Activated CD8-positive, alpha-beta memory T cell treated with anti-CD3 and anti-CD28 coated beads, Interleukin-2, amount 10 ng/mL, durations not matched to agents 7 days and 5 days (primary cell): ENCODE measurements at places on chromosomes 16 and 17. TPM values are rescaled to one million over a fixed set of nuclear protein-coding genes. Genes with fewer than 3 reads are reported as not detected.

- no peak for DNase-seq
These were observed 207.1 kb downstream of the ZFHX3 start for GRCh38 chr16:72840631-72841381.

THRA gene
- total RNA-seq = 5.9 TPM

DNA sequence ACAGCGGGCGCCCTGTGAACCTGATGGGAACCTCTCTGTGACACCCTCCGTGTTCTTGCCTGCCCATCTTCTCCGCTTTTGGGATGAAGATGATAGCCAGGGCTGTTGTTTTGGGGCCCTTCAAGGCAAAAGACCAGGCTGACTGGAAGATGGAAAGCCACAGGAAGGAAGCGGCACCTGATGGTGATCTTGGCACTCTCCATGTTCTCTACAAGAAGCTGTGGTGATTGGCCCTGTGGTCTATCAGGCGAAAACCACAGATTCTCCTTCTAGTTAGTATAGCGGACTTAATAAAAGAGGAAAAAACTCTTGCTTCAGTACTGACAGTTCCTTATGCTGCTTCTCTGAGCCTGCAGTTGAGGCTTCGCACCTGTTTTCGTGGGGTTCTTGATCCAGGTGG, 10.5 kb downstream of the CDK5RAP3 start:
- peak; percentile 63 for DNase-seq

DNA sequence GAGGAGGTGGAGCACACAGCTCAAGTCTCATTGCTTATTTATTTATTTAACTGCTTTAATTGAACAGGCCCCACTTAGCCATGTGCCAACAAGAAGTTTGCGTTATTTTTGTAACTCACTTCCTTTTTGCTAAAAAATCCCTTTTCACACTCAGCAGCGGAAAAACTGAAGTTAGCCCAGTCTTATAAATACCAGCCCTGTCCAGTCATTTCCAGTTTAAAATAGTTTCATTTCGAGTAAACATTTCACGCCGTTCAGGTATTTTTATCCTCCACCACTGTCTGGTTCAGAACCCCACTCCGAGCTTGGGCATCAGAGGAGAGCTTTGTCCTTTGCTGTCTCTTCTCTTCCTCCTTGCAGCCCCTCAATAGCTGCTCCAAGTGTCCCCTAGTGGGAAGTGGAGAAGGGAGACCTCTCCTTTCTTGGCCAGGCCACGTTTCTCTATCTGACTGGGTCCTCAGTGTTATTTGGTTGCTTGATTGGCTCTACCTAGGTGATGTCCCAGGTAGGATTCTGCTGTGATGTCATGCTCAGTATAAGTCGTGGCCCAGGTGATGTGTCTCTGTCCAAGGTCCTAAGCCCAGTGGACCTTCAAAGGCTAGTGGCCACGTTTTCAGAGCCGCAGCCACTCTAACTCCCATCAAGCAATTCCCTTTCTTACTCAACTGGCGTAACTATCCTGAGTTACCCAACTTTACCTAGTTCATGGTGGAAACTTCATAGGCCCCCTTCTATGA, 53.0 kb upstream of the GAS7 start:
- DNase-seq = no peak

- DNase-seq = no peak
These were observed 191.8 kb upstream of the HSBP1 start for GRCh38 chr16:83615953-83616350.
